ENCODE measurements at places on chromosomes 6 and 20. TPM values are rescaled to one million over a fixed set of nuclear protein-coding genes. Genes with fewer than 3 reads are reported as not detected.

Gene GRM1
- 0.01 TPM for polyA plus RNA-seq

Gene FAM83D
- 62.0 TPM for polyA plus RNA-seq

Gene KCNK16
- not detected for polyA plus RNA-seq

Gene TGM3
- polyA plus RNA-seq = 1,528 TPM

Gene TNXB
- polyA plus RNA-seq = 15.5 TPM

Gene CGA
- polyA plus RNA-seq = not detected

Gene OPN5
- not detected for polyA plus RNA-seq
